ENCODE measurements at places on chromosomes 1 and 21.

- DNase-seq: no peak
These were observed 61.1 kb upstream of the IRF2BP2 start for GRCh38 chr1:234670967-234671626.

- DNase-seq: no peak
These were observed 114.0 kb downstream of the PPP1R12B start for GRCh38 chr1:202462342-202463076.

DNA sequence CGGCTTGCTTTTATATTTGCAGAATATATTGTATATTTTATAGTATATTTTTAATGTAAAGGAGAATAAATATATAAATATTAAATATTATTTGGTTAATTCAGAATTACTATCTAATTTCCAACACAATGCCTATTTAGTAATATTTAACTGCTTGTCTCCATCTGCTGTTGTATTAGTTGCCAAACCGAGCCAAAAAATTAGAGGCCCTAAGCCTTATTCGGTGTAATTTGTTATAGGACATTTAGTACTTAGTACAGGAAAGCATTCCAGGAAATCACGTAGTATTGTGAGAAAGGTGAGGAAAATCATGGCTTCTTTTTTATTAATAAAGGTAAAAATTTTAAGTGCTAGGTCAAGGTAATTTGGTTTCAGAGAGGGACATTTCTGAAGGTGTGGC lies 93.8 kb downstream of the DNM3 start:
- no peak for DNase-seq

- DNase-seq: no peak
These were observed 19.2 kb downstream of the MAB21L3 start for GRCh38 chr1:116130356-116130755.

DNA sequence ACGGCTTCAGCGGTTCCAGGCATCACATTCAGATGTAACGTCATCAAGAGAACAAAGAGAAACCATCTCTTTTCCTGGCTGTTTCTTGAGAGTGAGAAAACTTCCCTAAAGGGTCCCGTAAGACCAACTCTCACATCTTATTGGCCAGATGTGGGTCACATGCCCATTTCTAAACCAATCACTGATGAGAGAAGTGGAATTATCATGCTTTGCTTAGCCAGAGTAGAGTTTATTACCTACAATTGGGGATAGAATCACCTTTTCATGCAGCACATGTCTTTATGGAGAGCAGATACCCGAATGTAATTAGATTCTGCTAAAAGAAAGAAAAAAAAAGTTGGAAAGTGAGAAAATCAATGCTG lies 54.4 kb downstream of the LYPLAL1 start:
- DNase-seq: no peak

- DNase-seq: no peak
These were observed 16.3 kb upstream of the NUF2 start for GRCh38 chr1:163305441-163305840.

- DNase-seq: no peak
These were observed 3.5 kb upstream of the C1orf159 start for GRCh38 chr1:1119272-1119890.

- no peak for DNase-seq
These were observed 15.1 kb downstream of the POU3F1 start for GRCh38 chr1:38031513-38031866.
